ENCODE measurements at places on chromosomes 6 and 20.
A peak's percentile ranks its signal among the peaks of the same experiment; 100 is the strongest.

- no peak for DNase-seq
These were observed 152.9 kb downstream of the INSM1 start for GRCh38 chr20:20520776-20521175.

- DNase-seq = no peak
These were observed 25.8 kb downstream of the SDHAF4 start for GRCh38 chr6:70592391-70593117.

- no peak for DNase-seq
These were observed 14.4 kb upstream of the PLCB1 start for GRCh38 chr20:8117636-8118035.

GRCh38 chr6:75602246-75603105, 796 bp downstream of the SENP6 start:
- peak; percentile 35 for DNase-seq

DNA sequence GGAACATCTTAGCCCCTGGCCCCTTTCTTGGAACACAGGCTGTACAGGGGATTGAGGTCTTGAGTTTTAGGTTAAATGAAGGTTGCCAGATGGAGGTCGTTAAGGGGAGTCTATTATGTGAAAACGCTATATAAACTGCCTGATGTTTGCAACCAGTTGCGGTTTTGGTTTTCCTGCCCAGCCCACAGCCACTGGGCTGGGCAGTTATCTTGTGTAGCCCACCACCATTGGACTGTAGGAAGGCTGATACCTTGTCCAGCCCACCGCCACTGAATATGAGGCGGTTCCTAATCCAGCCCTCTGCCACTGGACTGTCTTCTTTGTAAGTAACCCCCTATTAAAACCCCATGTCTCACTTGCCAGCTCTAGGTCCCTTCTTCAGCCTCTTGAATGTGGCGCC, 42.3 kb upstream of the COL21A1 start:
- no peak for DNase-seq

DNA sequence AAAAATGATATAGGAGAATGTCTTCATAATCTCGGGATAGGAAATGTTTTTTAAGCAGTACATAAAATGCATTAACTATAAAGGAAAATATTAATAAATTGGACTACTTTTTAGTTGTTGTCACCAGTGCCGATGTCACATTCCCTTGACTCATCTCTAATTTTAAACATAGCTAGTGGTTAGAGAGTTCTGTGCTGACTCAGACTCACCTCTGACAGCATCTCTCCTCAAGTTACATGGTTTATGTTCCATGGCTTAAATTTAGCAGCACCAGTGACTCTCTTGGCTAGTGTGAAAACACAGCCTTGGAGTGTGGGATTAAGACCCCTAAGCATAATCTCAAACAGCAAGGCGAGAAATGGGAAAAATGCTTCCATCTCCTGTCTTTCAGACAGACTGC, 311.8 kb upstream of the MMS22L start:
- no peak for DNase-seq

GRCh38 chr6:56699066-56699654, 56.5 kb upstream of the DST start:
- DNase-seq = peak; percentile 27

DNA sequence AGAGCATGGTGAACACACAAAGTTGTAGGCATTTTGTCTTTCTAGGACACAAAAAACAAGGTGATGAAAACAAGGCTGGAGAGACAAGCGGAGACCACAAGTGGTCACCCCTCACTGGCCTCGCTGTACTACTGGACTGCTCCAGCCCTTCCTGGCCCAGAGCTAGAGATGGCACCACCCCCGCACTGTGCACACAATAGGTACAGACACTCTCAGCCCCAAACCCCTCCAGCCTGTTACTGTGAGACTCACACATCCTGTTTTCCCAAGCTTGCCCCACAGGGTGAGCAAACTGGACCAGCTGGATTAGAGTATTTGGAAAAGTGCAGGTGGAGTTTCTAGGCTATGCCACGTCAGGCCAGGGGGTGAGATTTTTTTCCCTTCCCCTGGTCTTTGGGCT, 8.4 kb upstream of the ZSWIM1 start:
- DNase-seq = no peak

DNA sequence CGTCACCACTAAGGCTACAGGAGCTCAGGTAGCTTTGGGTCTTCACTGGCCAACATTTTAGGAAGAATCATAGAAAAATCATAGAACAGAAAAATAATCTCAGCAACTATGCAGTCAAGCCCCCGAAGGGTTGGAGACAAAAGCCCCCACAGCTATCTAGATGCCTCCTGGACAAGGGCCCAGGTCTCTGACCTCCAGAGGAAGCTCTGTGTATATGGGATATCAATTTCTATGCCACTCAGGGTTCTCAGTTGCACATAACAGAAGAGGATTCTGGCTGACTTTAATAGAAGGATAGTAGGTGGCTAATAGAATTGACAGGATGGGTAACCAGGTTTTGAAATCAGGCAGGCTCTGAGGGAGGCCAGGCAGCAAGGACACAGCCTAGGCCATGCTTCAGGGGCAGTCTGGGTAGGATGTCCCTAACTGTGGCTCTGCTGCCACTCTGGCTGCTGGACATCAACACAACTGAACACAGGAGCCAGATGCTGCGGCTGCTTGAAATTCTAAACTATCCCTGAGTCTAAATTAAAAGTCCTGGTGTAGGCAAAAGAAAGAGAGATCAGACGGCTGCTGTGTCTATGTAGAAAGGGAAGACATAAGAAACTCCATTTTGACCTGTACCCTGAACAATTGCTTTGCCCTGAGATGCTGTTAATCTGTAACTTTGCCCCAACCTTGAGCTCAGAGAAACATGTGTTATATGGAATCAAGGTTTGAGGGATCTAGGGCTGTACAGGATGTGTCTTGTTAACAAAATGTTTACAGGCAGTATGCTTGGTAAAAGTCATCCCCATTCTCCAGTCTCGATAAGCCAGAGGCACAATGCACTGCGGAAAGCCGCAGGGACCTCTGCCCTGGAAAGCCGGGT, 65.6 kb downstream of the TRMT6 start:
- DNase-seq = no peak

- no peak for DNase-seq
These were observed 465.0 kb upstream of the HSF2 start for GRCh38 chr6:121934451-121934850.

- no peak for DNase-seq
These were observed 107.4 kb downstream of the COL19A1 start for GRCh38 chr6:69973763-69974162.

- no peak for DNase-seq
These were observed 401.2 kb downstream of the THBS2 start for GRCh38 chr6:168852376-168852884.

- no peak for DNase-seq
These were observed 89.5 kb downstream of the MAP3K7 start for GRCh38 chr6:90497411-90497810.

- peak; percentile 82 for DNase-seq
These were observed 3.7 kb upstream of the CCDC167 start for GRCh38 chr6:37503309-37503965.

GRCh38 chr20:16864069-16864468, 115.9 kb downstream of the OTOR start:
- no peak for DNase-seq

DNA sequence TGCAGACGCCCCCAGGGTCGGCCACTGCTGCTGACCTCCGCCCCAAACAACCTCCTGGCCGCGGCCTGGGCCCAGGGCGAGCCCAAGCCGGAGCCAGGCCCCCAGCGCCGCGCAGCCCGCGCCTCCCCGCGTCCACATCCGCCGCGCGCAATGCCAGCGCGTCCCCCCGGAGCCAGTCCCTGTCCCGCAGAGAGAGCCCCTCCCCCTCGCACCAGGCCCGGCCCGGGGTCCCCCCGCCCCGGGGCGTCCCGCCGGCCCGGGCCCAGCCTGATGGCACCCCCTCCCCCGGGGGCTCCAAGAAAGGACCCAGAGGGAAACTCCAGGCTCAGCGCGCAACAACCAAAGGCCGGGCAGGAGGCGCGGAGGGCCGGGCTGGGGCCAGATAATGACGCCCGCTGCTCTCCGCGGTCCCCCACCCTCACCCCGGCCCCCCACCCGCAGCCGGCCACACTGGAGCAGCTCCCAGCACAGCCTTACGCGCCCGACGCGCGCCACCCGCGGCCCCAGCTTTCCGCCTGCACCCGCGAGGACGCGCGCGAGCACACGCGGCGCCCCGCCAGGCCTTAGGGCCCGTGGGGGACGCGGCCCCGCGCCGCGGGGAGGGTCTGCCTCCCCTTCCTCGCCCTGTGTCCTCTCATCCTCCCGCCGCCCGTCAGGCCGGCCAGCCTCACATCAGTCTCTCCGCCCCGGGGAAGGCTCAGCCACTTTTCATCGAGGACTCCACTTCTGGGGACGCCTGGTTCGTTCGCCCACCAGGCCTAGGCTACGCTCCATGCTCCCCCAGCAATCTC, 12.9 kb upstream of the SLC22A7 start:
- no peak for DNase-seq

DNA sequence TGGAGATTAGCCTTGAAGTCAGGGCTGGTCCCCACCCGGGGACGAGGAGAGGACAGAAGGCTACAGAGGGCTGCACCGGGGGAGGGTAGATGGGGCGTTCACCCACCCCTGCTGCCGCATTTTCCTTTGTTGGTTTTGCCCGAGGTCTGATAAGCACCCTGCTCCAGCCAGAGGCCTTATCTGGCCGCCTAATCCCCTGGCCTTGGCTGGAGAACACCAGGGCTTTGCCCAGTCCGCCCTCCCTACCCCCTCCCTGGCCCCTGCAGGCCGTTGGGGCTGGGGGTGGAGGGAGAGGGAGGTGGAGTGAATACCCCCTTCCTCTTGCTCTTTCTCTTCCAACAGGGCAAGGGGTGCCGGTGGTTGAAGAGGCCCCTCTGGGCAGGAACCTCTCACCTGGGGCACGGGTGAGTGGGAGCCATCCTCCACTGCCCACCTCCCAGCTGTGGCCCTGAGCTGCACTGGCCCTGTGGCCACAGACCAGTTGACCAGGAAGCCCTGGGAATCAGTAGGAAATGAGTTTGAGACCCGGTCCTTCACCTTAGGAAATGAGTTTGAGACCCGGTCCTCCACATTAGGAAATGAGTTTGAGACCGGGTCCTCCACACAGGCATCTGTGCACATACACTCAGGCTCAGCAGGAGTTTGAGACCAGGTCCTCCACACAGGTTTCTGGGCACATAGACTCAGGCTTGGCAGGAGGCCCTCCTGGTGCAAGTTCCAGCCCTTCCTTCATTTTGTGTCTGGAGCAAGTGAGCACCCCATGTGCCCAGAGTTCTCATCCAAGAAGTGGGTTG, 12.0 kb upstream of the GATA5 start:
- no peak for DNase-seq

DNA sequence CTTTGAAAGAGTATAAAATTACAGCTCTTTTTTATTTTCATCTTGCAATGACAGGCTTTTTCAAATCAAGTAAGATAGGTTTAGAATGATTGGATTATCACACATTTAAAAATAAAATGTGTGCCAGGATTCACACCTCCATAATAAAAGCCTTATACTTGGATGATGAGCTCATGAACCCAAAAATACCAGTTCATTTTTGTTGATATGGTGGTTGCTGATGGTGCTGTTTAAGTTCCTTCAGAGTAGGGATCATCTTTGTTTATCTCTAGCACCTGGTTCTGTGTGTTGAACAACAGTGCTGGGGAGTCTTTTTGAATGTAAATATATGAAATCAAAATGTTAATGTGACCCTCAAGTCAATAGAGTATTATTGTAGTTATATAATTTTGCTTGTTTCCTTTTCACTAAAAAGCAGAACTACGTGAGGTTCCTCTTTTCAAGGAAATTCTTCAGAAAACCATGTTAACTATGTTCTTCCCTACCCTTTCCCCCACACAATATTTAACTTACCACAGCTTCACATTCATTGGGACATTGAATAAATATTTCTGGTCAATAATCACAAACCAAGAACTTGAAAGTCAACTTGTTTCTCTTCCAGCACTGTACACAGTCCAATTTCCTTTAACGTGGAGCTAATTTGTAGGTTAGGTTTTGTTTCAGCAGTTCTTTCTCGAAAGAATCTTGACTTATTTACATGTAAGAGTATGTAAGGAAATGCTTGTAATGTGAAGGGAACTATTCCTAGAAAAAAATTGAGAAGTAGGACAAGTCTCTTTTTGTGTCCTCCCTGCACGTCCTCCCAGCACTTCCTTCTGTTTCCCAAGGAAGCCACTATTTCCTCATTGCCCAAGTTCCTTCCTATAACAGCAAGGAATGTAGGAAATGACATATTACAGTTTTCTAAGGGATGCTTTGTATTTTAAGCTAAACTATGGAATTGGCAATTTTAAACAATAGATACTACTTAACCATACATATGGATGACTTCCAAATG, 945.9 kb upstream of the CITED2 start:
- DNase-seq = no peak

DNA sequence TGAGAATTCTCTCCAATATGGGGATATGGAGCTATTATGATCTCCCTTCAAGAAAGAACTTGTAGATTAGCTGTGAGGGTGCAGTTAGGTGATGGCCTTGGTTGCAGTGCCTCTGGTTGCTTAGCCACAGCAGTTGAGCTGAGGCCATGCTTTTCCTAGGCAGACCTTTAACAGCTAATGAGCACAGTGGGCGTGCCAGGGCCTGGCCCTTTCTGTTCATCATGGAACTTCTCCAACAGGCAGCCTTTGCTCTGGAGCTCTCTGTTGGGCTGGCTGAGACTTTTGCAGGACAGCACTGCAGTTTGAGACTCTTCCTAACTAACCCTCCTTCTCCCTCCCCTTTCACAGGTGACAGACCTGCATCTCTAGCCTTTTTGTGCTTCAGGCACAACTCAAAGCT, 39.7 kb upstream of the TMEM170B start:
- DNase-seq = no peak

- no peak for DNase-seq
These were observed 8.6 kb downstream of the EYA2 start for GRCh38 chr20:46903256-46903655.

- no peak for DNase-seq
These were observed 283.9 kb upstream of the SUPT3H start for GRCh38 chr6:45661661-45662060.

DNA sequence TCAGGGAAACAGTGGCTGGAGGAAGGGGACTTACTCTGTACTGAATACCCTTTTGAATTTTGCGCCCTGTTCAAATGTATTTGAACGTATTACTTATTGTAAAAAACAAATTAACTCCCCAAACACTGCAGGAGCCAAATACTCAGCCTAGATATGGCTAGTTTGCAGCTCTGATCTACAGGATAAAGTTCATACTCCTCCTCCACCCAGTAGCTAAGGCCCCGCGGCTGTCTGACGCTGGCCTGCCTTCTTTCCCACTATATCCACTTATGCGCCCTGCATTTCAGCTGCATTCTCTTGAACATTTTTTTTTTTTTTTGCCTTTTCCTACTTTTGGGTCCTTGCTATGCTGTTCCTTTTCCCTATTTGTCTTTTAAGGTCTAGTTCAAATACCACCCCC, 6.5 kb downstream of the GSS start:
- no peak for DNase-seq

GRCh38 chr6:136921936-136922684, at the start of gene SLC35D3:
Gene SLC35D3, plus strand, starts transcription at chr6:136922301. Its CDS starts 128 bp downstream, at chr6:136922429.
- no peak for DNase-seq
